ENCODE measurements at places on chromosomes 2 and 18.

DNA sequence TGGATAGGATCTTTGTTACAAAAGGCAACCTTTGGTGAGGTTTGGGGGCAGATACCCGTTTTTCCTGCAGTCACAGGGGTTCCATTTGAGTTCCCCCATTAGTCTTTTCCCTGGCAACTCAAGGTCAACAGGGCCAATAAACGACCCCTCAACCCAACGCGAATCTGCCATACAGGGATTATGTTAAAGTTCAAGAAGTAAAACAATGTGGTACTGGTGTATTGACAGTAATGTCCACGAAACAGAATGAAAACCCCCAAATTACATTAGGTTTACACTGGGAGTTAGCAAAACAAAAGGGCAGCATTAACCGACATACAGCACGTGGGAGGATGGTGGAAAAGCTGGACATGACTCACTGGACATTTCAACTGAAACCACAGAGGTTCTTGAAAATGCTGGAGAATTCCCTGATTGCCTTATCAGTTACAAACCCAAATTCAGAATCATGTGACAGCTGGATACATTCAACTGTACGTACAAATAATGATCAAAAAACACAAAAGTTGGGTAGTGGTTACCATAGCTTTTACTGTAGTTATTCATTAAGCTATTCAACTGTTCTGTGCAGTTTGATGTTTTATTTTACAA lies 4.9 kb upstream of the IMP4 start:
- DNase-seq = no peak

- DNase-seq = no peak
Measured at GRCh38 chr2:210477496-210477895, 937 bp upstream of the LANCL1 start.

GRCh38 chr18:58397385-58398132 lies 231.3 kb downstream of the ALPK2 start:
- no peak for DNase-seq

- DNase-seq = no peak
Measured at GRCh38 chr2:120552800-120553481, 182.7 kb upstream of the GLI2 start.

DNA sequence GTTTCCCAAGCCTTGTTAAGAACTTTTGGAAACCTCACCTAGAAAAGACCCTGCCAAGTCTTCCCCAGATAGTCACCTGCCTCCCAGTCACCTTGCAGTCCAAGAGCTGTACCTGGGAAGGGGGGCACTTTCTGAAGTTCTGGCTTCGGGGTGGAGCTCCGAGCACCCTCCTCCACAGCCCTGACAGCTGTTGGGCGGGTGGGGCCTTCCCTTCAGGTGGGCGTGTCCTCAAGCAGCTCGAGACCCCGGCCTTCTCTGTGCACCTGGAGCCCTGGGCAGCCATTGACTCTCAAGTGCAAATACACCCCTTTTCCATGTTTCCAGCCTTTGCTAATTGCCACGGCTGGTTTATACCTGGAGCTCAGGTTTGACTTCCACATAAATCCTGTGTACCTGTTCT lies 37.0 kb upstream of the IGFBP5 start:
- no peak for DNase-seq

- no peak for DNase-seq
Measured at GRCh38 chr2:181105562-181105961, 125.2 kb downstream of the UBE2E3 start.

- no peak for DNase-seq
Measured at GRCh38 chr18:63002305-63002704, 287.0 kb downstream of the PHLPP1 start.

- no peak for DNase-seq
Measured at GRCh38 chr18:34657860-34658500, 52.1 kb upstream of the DTNA start.

DNA sequence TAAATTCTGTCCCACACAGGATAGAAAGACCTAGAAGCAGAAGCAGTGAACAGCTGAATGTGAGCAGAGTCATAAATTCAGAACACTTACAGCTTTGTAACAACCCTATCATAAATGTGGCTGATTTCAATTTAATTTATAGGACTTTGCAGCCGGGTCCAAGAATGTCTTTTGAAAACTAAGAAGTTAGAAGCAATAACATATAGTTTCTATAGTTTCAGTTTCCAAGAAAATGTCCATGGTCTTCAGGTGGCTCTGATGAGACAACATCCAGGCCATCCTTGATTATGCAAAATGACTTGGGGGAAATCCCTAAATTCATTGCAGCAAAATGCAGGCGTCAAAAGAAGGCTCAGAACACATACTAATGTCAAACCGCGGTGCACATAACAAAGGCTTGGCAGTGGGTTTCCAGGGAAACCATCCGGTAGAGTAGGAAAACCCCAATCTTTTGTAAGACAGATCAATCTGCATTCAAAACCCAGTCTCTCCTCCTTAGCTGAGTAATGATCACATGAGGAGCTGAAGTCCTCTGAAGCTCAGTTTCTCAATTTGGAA lies 442.2 kb upstream of the ID2 start:
- DNase-seq = peak; percentile 97

- no peak for DNase-seq
Measured at GRCh38 chr2:165357758-165358157, 111.7 kb upstream of the CSRNP3 start.

- peak; percentile 97 for DNase-seq
Measured at GRCh38 chr2:9753276-9753600, 90.0 kb upstream of the TAF1B start.

GRCh38 chr18:3451989-3452749 lies 2.2 kb downstream of the TGIF1 start:
- DNase-seq = no peak

- DNase-seq = no peak
Measured at GRCh38 chr2:24836206-24836605, 43.0 kb downstream of the CENPO start.

- DNase-seq = no peak
Measured at GRCh38 chr2:181165199-181165868, 184.9 kb downstream of the UBE2E3 start.

DNA sequence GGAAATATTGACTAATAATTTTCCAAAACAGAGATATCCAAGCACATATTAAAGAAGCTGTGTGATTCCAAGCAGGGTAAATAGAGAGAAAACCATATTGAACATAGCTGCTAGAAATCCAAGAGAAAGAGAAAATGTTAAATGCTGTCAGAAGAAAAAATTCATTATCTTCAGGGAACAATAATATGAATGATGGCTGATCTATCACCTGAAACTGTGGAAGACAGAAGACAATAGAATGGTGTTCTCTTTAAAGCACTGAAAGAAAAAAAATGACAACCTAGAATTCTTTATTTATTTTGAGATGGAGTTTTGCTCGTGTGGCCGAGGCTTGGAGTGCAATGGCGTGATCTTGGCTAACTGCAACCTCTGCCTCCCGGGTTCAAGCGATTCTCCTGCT lies 17.3 kb downstream of the PPP1CB start:
- no peak for DNase-seq

- no peak for DNase-seq
Measured at GRCh38 chr2:33111002-33111446, 164.3 kb downstream of the LTBP1 start.

GRCh38 chr2:105567996-105568494 lies 169.2 kb upstream of the FHL2 start:
- DNase-seq = no peak

- no peak for DNase-seq
Measured at GRCh38 chr2:194674043-194674442, 983.0 kb upstream of the SLC39A10 start.

DNA sequence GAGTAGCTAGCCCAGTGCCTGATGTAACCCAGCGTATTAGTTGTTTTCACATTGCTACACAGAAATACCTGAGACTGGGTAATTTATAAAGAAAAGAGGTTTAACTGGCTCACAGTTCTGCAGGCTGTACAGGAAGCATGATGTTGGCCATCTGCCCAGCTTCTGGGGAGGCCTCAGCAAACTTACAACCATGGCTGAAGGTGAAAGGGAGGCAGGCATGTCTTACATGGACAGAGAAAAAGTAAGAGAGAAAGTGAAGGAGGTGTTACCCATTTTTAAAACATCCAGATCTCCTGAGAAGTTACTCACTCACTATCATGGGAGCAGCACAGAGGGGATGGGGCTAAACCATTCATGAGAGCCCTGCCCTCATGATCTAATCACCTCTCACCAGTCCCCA lies 6.1 kb upstream of the CYRIA start:
- no peak for DNase-seq

DNA sequence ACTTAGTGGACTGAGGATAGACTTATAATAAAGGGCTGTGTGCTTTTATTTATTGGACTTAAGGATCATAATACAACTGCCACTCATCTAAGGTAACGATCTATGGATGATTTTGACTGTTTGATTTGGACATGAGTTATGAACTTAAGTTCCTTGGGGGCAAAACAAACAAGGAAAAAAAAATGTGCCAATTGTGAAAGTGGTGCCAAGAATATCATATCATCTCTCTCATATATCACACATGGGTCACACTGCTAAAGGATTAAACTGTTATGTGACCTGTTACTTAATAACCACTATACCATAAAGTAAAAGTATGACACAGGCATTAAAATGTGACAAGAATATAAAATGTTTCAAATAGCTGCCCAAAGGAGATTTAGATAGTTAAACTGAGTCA lies 886.3 kb downstream of the ERBB4 start:
- no peak for DNase-seq

DNA sequence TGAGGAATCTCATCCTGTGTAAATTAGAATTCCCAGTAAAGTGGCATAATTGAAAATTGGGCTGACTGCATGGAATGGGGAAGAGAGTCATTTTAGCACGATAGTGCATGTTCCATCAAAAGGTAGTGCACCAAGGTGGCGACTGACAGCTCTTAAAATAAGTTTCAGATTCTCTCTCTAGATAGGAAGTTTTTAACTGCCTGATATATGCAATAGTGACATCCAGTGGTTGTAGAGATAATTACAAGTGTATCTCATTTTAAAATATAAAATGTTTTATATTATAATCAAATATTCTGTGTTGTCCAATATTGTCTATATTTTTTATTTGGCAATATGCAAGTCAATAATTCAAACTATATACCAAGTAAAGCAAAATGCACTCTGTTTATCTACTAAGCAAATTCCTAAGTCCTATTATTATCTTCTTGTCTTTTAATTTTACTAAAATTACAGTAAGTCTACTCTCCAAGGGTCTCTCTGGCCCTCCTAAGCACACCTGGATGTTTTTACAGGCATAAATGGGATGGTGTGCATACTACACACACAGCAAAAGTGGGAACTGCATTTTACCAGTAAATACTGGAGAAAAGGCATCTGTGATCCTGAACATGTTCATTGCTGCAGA lies 397.7 kb upstream of the HNRNPA3 start:
- DNase-seq = peak; percentile 8

- DNase-seq = no peak
Measured at GRCh38 chr2:99404039-99404796, 67.0 kb downstream of the EIF5B start.

DNA sequence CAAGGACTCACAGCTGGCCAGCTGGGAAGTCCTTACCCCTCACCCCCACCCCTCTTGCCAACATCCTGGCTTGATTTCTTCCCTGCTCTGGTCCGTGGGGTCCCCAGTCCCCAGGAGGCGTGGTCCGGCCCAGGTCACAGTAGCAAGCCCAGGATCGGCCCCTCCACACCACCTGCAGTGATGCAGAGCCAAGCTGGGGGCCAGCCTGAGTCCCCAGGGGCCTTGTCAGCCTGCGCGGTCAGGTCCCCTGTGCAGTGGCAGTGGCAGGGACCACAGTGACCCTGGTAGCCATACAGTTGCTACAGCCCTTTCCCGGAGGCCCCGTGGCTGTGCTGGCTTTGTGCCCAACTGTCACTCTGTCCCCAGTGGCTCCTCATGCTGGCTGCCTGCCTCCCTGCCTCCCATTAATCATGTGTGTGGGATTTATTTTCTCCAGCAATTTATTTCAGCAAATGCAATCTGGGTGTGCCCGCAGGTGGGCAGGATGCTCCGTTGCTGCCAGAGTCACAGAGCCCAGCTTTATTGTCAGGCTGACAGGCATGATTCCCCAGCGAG lies 8.8 kb upstream of the PRSS56 start:
- DNase-seq = no peak

- no peak for DNase-seq
Measured at GRCh38 chr18:40235323-40235722, 1719.7 kb upstream of the PIK3C3 start.

DNA sequence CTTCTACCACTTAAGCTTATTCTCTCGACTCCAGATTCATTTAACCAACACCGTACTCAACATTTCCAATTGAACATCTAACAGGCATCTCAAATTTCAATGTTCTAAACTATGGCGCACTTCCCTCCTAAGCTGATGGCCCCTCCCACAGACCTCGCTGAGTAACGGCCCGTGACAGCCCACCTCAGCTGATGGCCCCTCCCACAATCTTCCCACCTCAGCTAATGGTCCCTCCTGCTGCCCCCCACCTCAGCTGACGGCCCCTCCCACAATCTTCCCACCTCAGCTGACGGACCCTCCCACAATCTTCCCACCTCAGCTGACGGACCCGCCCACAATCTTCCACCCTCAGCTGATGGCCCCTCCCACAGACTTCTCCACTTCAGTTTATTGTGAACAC lies 57.1 kb upstream of the TSPYL6 start:
- DNase-seq = no peak

GRCh38 chr2:240132651-240132980 lies 3.5 kb downstream of the COPS9 start:
- no peak for DNase-seq

DNA sequence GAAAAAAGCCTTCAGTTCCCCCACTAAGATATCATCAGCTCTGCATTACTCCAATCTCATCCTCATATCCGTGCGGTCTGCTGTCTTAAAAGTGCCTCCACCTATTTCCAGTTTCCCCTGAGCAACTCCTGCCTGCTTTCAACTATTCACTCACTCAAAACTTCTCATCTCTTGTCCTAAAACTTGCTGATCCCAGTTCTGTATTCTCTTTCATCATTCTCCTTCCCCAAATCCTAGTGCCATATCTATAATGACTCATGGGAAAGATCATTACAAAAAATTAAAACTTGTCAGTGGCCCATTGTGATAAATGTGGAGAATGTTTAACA lies 20.0 kb downstream of the ACVR1 start:
- no peak for DNase-seq
